IMR-90 (cell line): ENCODE measurements at places on chromosomes 2 and 18. TPM values are rescaled to one million over a fixed set of nuclear protein-coding genes. Genes with fewer than 3 reads are reported as not detected.
A peak's percentile ranks its signal among the peaks of the same experiment; 100 is the strongest.

ALLC gene
- total RNA-seq = not detected in 2 replicates

DNA sequence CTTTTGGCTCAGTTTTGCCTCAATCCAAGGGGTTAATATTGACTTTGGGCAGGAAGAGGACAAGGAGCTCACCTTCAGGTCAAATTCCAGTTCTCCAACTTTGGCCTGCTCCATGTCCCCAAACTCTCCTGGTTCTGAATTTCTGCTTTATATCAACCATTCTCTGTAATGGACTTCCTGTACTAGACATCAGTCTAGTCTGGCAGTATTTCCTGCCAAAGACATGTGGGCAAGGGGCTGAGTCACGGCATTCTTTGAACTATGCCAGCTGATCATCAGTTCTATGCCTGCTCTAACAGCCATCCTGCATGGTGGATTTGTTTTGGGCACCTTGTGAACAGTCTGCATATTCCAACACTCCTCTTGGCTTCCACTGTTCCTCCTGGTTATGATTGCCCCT lies 199.4 kb downstream of the ZEB2 start:
- no peaks in the 10 kb centered on the region for H3K36me3 ChIP-seq
- no peaks in the 10 kb centered on the region for H3K4me1 ChIP-seq
- no peaks in the 10 kb centered on the region for H3K27me3 ChIP-seq
- H3K4me3 ChIP-seq = no peak overlapping the region

DNA sequence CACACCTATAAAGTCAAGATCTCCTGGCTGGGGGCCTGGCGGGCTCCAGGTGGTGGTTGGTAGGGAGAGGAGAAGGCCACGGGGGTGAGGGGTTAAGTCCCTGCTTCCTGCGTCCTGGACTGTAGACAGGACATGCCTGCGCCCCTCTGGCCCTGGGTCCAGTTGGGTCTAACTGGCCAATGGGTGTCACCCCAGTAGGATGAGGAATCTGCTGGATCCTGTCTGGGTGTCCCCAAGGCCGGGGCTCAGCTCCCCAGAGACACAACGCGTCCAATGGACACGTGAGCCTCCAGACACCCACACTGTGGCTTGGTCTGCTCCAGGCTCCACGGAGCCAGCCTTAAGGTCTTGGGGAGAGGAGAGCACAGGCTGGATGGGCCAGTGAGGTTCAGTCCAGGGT lies 19.6 kb downstream of the AQP12A start:
- peaks cover 51% of the 10 kb centered on the region for H3K27me3 ChIP-seq
- no peak overlapping the region for H3K4me3 ChIP-seq
- H3K27ac ChIP-seq = no peak overlapping the region
- no peaks in the 10 kb centered on the region for H3K4me1 ChIP-seq
- no peaks in the 10 kb centered on the region for H3K36me3 ChIP-seq
- DNase-seq = no peak

DNA sequence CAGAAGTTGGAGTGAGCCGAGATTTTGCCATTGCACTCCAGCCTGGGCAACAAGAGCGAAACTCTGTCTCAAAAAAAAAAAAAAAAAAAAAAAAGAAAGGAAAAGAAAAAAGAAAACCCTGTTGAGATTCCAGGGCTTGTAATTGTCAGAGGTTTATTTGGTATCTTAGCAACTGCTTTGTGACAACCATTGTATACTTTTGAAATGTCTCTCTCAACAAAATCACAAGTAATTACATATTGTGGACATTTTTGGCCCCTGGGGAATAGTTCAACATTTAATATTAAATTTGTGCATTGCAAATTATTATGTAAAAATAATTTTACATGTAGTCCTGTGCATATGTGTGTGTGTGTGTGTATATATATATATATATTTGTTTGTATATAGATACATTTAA lies 270.8 kb downstream of the GALNT13 start:
- DNase-seq = no peak
- no peak overlapping the region for H3K27ac ChIP-seq

DNA sequence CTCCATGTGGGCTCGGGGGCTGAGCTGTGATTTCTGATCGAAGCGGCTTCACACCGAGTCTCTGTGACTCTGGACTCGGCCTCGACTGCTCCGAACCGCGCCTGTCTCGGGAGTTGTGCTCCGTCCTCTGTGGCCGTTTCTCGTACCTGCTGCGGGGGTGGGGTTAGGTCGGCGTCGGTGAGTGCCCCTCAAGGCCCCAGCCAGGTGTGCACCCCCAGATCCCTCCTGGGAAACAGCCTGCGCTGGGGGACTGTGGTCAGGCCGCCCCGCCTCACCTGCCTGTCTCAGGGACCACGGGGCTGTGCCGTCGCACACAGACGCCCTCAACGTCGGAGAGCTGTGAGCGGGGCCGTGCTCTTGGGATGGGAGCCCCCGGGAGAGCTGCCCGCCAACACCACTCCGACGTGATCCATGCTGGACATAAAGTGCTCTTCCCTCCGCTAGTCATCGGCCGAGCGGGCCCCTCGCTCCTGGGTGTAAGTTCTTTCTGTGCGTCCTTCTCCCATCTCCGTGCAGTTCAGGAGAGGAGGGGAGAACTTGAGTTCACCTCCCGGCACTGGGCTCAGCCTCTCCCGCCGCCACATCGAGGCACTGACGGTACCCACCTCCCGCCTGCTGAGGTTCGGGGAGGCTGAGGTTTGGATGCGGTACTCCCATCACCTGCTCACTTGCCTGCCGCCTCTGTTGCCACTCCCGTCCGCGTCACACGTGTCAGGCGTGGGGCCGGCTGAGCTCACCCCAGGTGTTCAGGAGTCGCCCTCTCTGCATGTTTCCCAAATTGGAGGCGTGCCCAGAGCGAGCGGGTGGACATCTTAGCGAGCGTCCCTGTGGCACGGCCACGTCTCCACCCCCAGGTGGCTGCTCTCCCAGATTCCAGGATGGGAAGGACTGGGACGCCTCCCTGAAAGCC lies 55.7 kb downstream of the CTDP1 start:
- DNase-seq = no peak
- no peaks in the 10 kb centered on the region for H3K4me1 ChIP-seq
- no peaks in the 10 kb centered on the region for H3K27me3 ChIP-seq
- no peak overlapping the region for H3K27ac ChIP-seq

DNA sequence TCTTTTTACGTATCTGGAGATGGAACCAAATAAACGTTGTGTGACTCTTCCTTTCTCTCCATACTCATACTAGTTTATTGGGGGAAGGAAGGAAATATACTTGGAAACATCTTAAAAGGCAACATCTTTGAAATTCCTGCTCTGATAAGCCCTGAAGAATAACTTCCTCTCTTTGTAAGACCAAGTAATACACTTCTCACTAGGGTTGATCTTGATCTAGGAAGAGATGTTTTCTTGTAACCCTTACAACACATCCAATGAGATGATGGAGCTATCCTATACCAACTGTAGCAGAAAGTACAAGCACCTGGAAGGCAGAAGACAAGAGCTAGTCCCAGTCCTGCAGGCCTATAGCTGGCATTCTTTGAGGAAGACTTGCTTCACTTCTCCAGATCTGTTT lies 2.0 kb downstream of the ANKRD44 start:
- H3K27me3 ChIP-seq = no peaks in the 10 kb centered on the region; the same call in 1 of the 2 replicates
- no peak for DNase-seq
- no peak overlapping the region for H3K4me3 ChIP-seq
- H3K36me3 ChIP-seq = no peaks in the 10 kb centered on the region
- no peak overlapping the region for H3K27ac ChIP-seq

DNA sequence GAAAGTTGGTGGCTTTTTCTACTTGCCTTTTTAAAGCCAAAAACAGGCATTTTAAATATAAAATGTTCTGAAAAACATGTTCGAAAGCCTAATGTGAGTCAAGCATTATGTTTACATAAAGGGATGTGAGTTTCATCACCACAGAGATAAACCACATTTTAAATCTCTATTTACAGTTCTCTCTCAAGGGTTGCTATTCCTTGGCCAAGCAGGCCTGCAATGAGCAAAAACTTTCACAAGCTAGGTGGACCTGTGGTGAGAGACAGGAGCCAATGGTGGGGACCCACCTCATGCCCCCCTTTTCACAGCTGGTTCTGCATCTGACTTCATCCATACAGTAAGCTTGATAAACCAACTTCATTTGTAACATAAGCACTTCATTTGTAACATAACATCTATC lies 65.1 kb downstream of the CUL3 start:
- H3K36me3 ChIP-seq = no peaks in the 10 kb centered on the region
- peaks cover 18% of the 10 kb centered on the region for H3K4me1 ChIP-seq
- H3K27ac ChIP-seq = peak overlapping the region; percentile 57; the same call in 1 of the 2 replicates

ABI2 gene
- total RNA-seq = 35.0 and 35.7 TPM in 2 replicates

DNA sequence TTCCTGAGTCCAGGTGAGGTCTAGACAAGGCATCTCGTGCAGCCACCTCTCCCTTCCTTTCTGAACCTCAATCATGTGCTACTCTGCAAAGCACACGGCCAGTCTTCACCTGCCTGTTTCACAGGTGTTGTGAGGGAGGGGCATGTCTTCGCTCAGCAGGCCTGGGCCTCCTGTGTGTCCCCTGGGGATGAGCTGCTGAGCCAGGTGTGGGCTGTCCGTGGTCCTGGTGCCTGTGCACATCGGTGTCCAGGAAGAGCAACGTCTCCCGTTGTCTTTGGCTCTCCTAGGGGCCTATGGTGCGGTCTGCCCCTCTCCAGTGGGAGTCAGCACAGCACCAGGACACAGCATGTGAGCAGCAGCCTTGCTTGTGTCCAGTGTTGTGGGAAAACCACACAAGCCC lies 16.7 kb downstream of the ARHGEF4 start:
- no peaks in the 10 kb centered on the region for H3K36me3 ChIP-seq
- H3K4me1 ChIP-seq = no peaks in the 10 kb centered on the region
- no peak for DNase-seq
- no peaks in the 10 kb centered on the region; the same call in 1 of the 2 replicates for H3K27me3 ChIP-seq

SCN9A gene
- total RNA-seq = 135 and 179 TPM in 2 replicates
